ENCODE measurements at places on chromosomes 4 and X.

- no peak for DNase-seq
Observed at GRCh38 chr4:169250796-169251195, 20.0 kb downstream of the SH3RF1 start.

DNA sequence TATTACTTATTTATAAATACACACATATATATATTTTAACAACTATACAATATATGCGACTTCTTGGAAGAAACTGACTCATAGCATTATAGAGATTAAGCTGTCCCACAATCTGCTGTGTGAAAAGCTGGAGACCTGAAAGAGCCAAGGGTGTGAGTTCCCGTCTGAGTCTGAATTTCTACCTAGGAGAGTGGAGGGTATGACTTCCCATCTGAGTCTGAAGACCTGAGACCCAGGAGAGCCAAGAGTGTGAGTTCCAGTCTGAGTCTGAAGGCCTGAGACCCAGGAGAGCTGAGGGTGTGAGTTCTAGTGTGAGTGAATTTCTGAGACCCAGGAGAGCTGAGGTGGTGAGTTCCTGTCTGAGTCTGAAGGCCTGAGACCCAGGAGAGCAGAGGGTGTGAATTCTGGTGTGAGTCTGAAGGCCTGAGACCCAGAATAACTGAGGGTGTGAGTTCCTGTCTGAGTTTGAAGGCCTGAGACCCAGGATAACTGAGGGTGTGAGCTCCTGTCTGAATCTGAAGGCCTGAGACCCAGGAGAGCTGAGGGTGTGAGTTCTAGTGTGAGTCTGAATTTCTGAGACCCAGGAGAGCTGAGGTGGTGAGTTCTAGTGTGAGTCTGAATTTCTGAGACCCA is 8.9 kb upstream of the P2RY8 start:
- DNase-seq, result peak; percentile 24

DNA sequence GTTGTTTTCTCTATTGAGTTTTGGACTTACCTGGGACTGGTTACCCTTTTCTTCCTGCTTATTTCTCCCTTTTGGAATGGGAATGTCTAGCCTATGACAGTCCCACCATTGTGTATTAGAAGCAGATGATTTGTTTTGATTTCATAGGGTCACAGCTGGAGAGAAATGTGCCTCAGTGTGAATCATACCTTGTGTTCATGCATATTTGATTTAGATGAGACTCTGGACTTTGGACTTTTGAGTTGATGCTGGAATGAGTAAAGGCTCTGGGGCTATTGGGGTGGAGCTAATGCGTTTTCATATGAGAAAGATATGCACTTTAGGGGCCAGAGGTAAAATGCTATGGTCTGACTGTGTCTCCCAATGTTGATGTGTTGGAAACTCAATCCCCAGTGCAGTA is 30.5 kb upstream of the TEX13C start:
- DNase-seq, result no peak

GRCh38 chr4:85932500-85933290 is 427.2 kb downstream of the MAPK10 start:
- DNase-seq, result no peak

DNA sequence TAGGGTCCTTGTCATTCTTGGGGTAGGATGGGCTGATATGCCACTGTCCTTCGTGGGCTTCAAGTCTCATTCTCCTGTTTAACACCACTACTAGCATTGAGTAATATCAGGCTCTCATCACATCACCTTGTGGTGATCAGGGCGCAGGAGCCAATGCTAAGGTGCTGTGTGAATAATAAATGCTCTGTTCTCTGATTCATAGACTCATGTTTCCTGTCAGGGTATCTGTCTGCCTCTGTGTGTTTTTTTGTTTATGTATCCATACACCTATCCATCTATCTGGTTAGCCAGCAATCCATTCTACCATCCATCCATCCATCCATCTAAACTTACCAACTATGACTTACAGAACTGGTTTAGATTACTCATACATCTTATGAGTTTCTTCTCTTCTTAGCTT is 525.1 kb upstream of the ATOH1 start:
- no peak for DNase-seq

DNA sequence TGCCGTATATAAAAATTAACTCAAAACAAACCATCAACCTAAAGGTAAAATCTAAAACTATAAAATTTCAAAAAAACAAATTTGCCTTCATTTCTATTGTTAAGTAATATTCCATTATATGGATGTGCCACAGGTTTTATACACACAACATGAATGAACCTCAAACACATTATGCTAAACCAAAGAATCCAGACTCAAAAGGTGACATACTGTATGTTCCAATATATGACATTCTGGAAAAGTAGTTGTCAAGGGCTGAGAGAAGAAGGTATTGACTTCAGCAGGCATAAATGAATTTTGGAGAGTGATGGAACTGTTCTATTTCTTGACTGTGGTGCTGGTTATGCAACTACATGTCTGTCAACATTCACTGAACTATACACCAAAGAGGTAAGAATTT is 56.6 kb downstream of the CNOT6L start:
- no peak for DNase-seq

- DNase-seq, result no peak
Observed at GRCh38 chr4:182937268-182938204, 20.4 kb upstream of the DCTD start.

GRCh38 chr4:152808670-152809069 is 28.9 kb downstream of the ARFIP1 start:
- no peak for DNase-seq

- no peak for DNase-seq
Observed at GRCh38 chr4:101393256-101393655, 45.9 kb upstream of the PPP3CA start.

All from stimulated activated CD8-positive, alpha-beta memory T cell treated with anti-CD3 and anti-CD28 coated beads, Interleukin-4, amount 100 ng/mL, for 48 hours (primary cell).